ENCODE measurements at places on chromosomes 4 and X.

DNA sequence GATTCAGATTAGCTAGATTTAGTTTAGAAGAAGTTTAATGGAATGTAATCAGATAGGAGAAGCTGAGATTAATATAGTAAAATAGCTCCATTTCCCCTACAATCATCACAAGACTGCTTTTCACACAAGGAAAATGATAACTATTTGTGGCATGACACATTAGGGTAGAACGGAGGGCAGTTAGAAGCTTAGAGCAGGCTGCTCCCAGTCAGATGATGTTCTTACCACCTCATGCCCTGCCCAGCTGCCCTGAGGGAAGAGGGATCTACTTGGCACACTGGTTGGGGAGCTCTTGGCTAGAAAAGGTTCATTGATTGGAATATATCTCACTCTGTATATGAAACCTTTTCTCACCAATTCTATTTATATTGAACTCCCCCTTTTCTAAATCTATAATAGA, 180.7 kb upstream of the IL15 start:
- no peak for DNase-seq

- DNase-seq, result no peak
Observed at GRCh38 chrX:53882331-53882730, 161.9 kb downstream of the PHF8 start.

GRCh38 chr4:143359644-143360193, 23.0 kb downstream of the GAB1 start:
- DNase-seq, result no peak

DNA sequence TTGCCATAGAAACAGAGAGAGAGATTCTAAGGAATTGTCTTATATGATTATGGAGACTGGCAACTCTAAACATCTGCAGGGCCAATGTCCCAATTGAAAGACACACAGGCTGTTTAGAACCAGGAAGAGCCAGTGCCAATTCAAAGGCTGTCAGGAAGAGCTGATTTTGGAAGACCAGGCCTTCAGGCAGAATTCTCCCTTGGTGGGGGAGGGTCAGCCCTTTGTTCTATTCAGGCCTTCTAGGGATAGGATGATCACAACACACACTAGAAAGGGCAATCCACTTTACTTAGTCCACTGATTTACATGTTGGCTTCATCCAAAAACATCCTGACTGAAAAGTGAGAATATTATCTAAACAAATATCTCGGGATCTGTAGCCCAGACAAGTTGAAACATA, 15.2 kb downstream of the C4orf46 start:
- DNase-seq, result no peak

- peak; percentile 1 for DNase-seq
Observed at GRCh38 chrX:48800574-48801279, 1.1 kb upstream of the HDAC6 start.

- no peak for DNase-seq
Observed at GRCh38 chr4:105225500-105225899, 78.8 kb downstream of the TET2 start.
